ENCODE measurements at places on chromosomes 4 and X. TPM values are rescaled to one million over a fixed set of nuclear protein-coding genes. Genes with fewer than 3 reads are reported as not detected.

GRCh38 chrX:74461384-74461783, 40.1 kb downstream of the SLC16A2 start:
- DNase-seq = no peak
- H3K27me3 ChIP-seq = no peaks in the 10 kb centered on the region
- no peak overlapping the region for H3K27ac ChIP-seq
- H3K4me3 ChIP-seq = no peak overlapping the region
- H3K36me3 ChIP-seq = no peaks in the 10 kb centered on the region
- no peaks in the 10 kb centered on the region for H3K4me1 ChIP-seq

- H3K36me3 ChIP-seq = peaks cover 30% of the 10 kb centered on the region
- no peaks in the 10 kb centered on the region for H3K27me3 ChIP-seq
- peak overlapping the region; percentile 73 for H3K4me3 ChIP-seq
Observed at GRCh38 chr4:2852481-2852921, 8.9 kb downstream of the ADD1 start.

DNA sequence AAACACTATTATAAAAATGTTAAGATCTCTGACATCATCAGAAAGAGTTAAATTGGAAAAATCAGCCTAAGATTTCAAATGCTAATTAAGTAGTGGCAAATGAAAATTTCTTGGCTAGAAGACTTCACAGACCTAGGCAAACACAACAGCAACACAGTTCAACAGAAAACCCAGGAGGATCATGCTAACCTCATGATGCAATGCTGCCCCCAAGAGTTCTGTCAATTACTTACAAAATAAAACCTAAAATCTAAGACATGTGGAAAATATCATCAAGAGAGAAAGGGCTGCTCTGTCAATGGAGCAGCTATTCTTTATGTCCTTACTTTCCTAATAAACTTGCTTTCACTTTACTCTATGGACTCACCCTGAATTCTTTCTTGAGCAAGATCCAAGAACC, 21.0 kb downstream of the S100G start:
- no peaks in the 10 kb centered on the region for H3K4me1 ChIP-seq
- H3K36me3 ChIP-seq = peaks cover 9% of the 10 kb centered on the region
- H3K27ac ChIP-seq = no peak overlapping the region
- H3K4me3 ChIP-seq = no peak overlapping the region
- DNase-seq = no peak

Gene SSX1
- not detected for total RNA-seq

DNA sequence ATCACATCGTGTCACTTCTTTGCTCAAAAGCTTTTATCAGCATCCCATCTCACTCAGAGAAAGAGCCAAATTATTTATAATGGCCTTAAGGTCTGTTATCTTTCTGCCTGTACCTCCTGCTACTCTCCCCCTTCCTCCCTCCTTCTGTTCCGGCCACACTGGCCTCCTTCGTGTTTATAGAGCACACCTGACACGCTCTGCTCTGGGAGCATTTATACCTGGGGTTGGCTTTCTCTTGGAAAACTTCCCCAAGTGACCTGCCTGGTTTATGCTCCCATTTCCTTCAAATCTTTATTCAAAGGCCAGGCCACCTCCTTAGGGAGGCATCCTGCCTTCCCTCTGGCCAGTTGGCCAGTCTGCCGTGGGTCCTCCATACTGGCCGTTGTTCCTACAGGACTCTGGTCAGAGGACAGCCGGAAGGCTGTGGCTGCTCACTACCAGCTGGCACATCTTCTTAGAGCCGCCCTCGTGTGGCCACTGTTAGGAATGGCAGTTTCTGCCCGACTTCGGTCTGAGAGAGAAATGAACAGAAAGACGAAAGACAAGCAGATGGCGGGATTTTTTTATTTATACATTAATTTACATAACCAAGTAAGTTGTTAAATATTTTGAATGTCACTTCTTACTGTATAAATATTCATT, 80.2 kb upstream of the CBLL2 start:
- DNase-seq = peak; percentile 20
- H3K36me3 ChIP-seq = no peaks in the 10 kb centered on the region
- H3K4me3 ChIP-seq = no peak overlapping the region
- H3K4me1 ChIP-seq = peaks cover 16% of the 10 kb centered on the region
- no peaks in the 10 kb centered on the region for H3K27me3 ChIP-seq

Gene LGI2
- not detected for total RNA-seq

- H3K4me1 ChIP-seq = peaks cover 18% of the 10 kb centered on the region
- H3K27me3 ChIP-seq = no peaks in the 10 kb centered on the region
- H3K27ac ChIP-seq = no peak overlapping the region
- no peak for DNase-seq
- no peaks in the 10 kb centered on the region for H3K36me3 ChIP-seq
Observed at GRCh38 chr4:1864076-1865008, 6.9 kb upstream of the NSD2 start.

- DNase-seq = no peak
- peaks cover 2% of the 10 kb centered on the region for H3K27me3 ChIP-seq
- no peak within 1 kb of the TSS for H3K27ac ChIP-seq
- H3K4me1 ChIP-seq = no peaks in the 10 kb centered on the region
- H3K4me3 ChIP-seq = no peak within 1 kb of the TSS
- H3K36me3 ChIP-seq = no peaks in the 10 kb centered on the region
Observed at GRCh38 chr4:41538017-41538733, at the start of gene LIMCH1. LIMCH1 (plus strand) TSS chr4:41538157; CDS start chr4:41605996, 67,839 bp downstream.

Gene SHROOM4
- total RNA-seq = not detected

Gene UGT2B10
- total RNA-seq = not detected

- DNase-seq = no peak
- H3K27ac ChIP-seq = no peak overlapping the region
- no peaks in the 10 kb centered on the region for H3K36me3 ChIP-seq
- no peak overlapping the region for H3K4me3 ChIP-seq
Observed at GRCh38 chr4:161189286-161190134, 974.3 kb downstream of the FSTL5 start.

Gene IBSP
- not detected for total RNA-seq

Gene KLF8
- total RNA-seq = 15.2 TPM

All from activated B cell treated with CpG ODN at 0.5 μM for 24 hours (primary cell).